GM06990 (cell line): ENCODE measurements at places on chromosomes 2 and 18.

DNA sequence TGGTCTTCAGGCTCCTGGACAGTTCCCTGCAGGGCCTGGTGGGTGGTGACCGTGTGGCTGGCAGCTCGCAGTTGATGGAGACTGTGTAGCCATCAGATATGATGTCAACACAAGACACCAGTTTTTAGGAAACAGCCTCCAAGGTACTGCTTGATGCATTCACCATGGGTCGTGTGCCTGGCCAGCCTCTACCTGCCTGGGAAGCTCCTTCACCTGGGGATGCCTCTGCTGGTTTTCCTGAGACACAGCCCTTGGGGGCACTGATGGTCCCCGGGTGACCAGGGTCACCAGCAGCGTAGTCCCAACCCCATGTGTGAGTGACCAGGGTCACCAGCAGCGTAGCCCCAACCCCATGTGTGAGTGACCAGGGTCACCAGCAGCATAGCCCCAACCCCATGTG, 33.6 kb upstream of the KCNG2 start:
- DNase-seq = no peak

- DNase-seq = no peak
These were observed 135.1 kb downstream of the ZNF516 start for GRCh38 chr18:76359909-76360308.

DNA sequence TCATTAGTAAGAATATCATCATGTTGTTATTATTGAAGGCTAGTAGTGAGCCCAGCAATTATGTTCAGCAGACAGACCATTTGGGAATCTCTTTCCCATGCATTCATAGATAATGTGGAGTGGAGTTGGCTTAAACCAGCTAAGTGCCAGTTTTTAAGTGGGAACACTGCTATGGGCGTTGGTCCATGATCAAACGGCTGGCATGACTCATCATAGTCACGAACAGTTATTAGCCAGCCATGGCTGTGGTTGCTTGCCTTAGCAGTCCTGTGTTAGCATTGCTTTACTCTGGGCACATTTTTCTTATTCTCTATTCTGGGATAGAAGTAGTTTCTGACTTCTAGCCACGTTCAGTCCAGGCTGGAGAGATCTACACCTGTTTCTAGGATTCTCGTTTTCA, 17.7 kb downstream of the EIF4E2 start:
- DNase-seq = no peak

- DNase-seq = no peak
These were observed 90.6 kb upstream of the LDAH start for GRCh38 chr2:20913491-20913890.
